ENCODE measurements at places on chromosomes 1 and 21. TPM values are rescaled to one million over a fixed set of nuclear protein-coding genes. Genes with fewer than 3 reads are reported as not detected.

Gene SLC2A5
- 3.4 TPM for total RNA-seq

Gene RNU1-1
- under 0.01 TPM for total RNA-seq

Gene AGBL4
- 8.5 TPM for total RNA-seq

Gene JUN
- total RNA-seq: 281 TPM

Gene NFASC
- total RNA-seq: 30.6 TPM

Gene MEAF6
- 117 TPM for total RNA-seq

Gene HOOK1
- 50.6 TPM for total RNA-seq

Gene PRAMEF25
- total RNA-seq: not detected

Gene L1TD1
- 1.1 TPM for total RNA-seq

Gene PTGFRN
- total RNA-seq: 75.4 TPM

Gene ATP8B2
- 52.2 TPM for total RNA-seq

Gene FMO2
- total RNA-seq: 5.7 TPM

All from camera-type eye (tissue), 1 donor.